Aorta (tissue), 5 donors: ENCODE measurements at places on chromosomes 12 and 14. TPM values are rescaled to one million over a fixed set of nuclear protein-coding genes. Genes with fewer than 3 reads are reported as not detected.

DNA sequence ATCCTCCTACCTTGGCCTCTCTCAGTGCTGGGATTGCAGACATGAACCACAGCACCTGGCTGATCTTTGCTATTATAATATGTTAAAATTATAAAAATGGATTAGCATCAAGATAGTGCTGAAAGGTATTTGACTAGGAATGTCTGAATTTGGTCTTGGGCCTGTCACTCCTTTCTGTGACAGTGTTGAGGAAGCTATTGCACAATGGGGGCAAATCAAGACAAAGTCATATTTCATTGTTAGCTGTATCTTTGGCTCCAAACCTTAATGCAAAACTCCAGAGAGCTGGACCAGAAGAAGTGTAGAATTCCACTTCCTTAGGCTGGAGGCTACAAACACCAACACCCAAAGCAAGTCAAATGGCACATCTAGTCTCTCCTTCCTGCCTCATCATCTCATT is 42.2 kb downstream of the ZCRB1 start:
- no peak for DNase-seq

DNA sequence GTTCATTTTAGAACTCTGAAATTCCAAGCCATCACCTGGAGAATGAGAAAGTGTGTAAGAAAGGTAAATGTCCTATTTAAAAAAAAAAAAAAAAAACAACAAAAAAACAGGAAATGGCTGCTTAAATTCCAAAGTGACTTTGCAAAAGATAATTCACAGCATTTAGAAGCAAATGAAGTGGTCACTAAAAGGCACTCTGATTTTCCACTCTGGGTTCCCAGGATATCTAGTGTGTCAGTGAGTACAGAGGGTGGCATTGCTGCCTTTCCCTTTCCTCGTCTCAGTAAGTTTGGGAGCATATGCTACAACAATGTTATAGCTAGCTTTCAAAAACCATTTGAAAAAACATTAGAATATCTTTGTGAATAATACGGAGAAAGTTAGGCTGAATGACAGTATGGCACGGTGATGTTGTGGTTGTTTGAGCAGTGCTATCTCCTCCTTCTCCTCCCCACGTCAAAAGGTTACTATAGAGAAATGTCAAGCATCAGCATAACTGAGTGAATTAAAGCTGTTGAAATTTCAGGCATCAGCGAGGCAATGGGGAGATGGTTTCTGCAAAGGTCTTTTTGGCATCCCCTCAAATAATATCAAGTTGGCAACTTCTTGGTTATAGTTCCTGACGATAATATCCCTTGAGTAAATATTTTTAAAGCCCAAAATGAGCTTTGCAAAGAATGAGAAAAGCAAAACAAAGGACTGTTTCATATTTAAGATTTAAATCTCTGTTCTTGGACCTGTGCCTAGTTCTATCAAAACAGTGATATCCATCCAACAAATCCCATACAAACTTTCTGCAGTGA is 164.5 kb upstream of the E2F7 start:
- DNase-seq = no peak

DNA sequence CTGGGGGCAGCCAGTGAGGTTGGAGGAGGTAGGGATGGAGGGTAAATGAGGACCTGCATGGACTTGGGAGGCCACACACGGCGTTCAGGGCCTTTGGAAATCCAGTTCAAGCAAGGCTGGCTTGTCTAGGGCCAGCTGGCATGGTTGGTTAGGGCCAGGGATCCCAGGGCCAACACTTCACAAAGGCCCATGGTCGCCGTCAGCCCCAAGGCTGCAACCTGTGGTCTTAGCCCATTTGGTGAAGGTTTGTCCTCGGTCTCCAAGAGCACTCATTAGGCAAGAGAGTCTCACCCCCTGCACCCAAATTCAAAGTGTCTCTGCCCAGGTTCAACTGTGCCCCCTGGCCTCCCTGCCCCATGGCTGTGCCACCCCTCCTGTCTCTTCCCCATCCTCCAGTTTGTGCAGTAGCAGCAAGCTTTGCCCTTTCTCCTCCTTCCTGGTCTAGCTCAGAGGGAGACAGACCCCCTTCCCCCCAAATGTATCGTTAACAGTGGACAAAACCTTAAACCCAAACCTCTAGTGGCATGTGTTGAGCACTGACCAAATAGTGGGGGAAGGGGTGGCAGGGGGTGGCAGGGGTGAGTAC is 94.1 kb downstream of the NINJ2 start:
- peak; percentile 44 for DNase-seq

DNA sequence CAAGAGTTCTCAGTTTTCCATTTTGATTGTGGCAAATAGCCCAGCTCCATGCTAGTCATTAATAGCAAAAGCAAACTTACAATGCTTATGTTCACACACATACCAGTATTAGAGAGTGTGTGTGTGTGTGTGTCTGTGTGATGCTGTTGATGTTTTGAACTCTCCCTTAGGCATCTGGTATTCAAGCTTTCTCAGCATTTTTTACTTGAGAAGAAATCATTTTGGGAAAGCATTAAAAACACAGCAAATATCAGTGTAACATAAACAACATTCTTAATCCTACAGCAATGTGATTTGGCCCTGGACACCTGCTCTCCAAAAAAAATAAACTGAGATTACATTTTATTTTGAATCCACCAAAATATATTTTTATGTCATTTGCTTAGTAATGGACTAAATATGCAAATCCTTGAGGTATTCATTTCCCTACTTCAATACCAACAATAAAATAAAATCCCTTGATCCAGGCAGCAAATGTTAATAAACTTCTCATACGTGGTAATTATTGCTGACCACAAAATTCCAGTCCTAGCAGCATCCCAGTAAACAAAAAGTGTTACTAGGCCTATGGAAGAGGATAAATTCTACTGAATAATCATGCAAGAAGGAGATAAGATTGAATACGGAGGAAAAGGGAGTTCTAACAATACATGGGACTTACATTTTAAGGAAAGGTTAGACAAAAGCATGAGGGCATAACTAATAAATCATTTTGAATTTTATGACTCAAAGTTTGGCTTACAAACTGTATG is 249.5 kb upstream of the CLEC14A start:
- DNase-seq = no peak

- no peak for DNase-seq
Measured at GRCh38 chr14:76651410-76652055, 109.7 kb upstream of the VASH1 start.

DNA sequence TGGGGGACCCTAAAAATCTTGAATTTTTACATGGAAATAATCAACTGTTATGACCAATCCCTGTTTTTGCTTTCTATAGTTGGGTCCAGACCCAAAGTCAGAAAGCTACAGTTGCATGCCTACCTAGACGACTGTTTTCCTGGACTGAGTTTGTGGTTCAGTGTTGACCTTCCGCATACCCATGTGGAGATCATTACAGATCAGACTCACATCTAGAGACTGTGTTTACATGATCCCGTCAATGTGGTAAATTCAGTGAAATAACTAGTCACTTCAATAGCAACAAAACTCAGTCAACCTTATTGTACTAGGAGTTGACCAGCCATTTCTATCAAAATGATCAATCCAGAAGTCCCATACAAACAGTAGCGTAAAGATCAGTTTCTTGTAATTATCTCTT is 257.6 kb downstream of the EGLN3 start:
- no peak for DNase-seq

GRCh38 chr14:99183311-99183710 is 88.7 kb downstream of the BCL11B start:
- no peak for DNase-seq

DNA sequence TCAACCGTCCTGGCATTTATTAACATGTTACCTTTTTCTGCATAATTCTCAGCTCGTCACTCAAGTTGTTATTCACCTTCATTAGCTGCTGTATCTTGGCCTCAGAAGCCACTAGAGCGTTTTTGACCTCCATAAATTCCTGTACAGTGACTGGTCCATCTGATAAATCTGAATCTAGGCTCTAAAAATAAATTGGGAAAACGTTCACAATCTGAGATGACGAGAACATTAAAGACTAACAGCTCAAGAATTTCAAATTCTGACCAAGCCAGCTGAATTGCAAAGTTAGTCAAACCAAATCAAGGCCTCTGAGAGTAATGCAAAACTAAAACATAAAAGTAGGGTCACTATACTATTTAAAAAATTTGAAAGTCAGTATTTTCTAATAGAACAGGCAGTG is 45.0 kb downstream of the GIT2 start:
- DNase-seq = no peak

- no peak for DNase-seq
Measured at GRCh38 chr14:81164167-81164774, 56.5 kb downstream of the GTF2A1 start.

Gene SPIC
- total RNA-seq = 0.33 TPM

Gene RAD51AP1
- 2.8 TPM for total RNA-seq

Gene FGD4
- total RNA-seq = 40.4 TPM

Gene RFX4
- total RNA-seq = not detected

Gene GPR135
- total RNA-seq = 7.4 TPM

Gene CHGA
- not detected for total RNA-seq
